Lung (tissue), 17 donors: ENCODE measurements at places on chromosomes 1 and 21. TPM values are rescaled to one million over a fixed set of nuclear protein-coding genes. Genes with fewer than 3 reads are reported as not detected.

- peak; percentile 86 for DNase-seq
Measured at GRCh38 chr1:155320661-155321617, at the start of gene RUSC1. TSS of gene RUSC1 (plus strand) at chr1:155320894. CDS start at chr1:155321774, 880 bp downstream.

DNA sequence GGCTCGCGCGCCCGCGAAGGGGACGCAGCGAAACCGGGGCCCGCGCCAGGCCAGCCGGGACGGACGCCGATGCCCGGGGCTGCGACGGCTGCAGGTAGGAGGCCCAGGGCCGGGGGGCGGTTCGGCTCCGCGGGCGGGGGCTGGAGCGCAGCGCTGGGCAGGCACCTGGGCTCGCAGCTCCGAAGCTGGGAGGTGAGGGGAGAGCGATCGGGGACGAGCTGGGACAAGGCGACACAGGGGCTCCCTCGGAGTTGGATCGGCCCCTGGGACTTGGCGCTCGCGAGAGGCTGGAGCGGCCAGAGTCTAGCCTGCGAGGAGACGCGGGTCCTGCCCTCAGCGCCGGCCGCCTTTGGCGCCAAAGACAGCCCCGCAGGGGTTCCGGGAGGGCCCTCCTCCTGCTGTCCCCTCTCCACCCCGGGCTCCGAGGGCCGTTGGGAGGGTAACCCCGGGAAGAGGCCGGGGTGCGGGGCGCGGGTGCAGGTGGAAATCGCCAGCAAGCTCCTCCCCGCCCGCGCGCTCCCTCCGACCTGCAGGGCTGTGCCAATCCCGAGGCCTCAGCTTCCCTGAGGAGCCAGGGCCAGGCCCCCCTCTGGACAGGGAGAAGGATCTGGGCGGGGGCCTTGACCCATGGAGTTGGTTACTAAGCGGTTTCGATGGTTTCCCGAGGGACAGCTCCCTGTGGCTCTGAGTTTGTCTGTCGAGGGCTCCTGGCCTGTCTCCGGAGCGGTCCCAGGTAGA is 401 bp downstream of the TP73 start:
- no peak for DNase-seq

- no peak for DNase-seq
Measured at GRCh38 chr1:228846952-228847351, 111.7 kb downstream of the RHOU start.

GRCh38 chr1:208173749-208174148 is 70.4 kb downstream of the PLXNA2 start:
- no peak for DNase-seq

- DNase-seq: no peak
Measured at GRCh38 chr1:246329900-246330299, 177.2 kb downstream of the SMYD3 start.

DNA sequence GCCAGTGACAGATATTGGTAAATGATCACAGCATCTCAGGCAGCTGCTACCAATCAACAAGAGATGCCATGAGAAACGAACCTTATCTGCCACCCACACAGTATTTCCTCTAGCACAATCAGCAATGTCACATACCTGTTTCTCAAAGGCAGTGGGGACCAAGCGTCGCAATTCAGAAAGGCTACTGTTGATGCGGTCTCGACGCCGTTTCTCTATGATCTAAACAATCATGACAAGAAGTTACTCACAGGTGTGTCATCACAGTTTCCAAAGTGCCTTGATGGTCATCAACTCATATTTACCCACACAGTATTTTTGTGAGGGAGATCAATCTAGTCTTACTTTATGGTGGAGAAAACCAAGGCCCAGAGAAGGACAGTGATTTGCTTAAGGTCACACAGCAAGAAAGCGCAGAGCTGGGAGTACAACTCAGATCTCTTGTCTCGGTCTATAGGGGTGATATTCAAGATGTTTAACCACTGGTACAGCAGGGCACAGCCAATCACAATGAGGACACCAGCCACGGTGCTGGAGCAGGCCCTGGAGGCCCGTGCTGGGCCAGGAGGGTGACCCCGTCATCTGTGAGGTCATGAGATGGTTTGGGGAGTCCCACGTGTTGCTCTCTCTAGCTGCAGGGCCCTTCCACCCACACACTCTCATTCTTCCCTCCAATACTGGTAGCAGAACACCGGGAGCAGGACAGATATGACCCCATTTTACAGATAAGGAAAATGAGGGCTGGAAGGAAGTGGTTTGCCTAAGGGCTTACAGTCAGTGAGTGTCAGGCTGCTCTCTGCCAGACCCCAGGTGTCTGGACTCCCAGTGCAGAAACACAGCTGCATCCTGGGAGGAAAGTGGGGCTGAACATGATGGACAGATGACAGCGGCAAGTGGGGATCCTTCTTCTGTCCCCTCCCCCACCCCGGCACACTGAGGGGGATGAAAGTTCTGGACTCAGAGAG is 7.8 kb downstream of the HEYL start:
- DNase-seq: no peak

GRCh38 chr1:209411491-209411929 is 172.0 kb upstream of the CAMK1G start:
- peak; percentile 32 for DNase-seq

DNA sequence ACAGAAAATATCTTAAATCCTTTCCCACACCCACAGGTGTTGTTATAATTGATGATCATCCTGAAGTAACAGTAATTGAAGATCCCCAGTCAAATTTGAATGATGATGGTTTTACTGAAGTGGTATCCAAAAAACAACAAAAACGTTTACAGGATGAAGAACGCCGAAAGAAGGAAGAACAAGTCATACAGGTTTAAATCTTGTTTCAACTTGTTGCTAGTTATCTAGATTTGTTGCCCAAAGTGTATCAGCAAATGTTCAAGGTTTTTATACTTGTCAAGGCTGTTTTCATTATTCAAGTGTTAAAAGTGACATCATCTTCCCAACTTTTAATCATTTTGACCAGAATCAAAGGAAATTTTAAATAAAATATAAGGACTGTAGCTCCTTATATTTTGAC is 64.7 kb downstream of the PRRC2C start:
- DNase-seq: no peak

DNA sequence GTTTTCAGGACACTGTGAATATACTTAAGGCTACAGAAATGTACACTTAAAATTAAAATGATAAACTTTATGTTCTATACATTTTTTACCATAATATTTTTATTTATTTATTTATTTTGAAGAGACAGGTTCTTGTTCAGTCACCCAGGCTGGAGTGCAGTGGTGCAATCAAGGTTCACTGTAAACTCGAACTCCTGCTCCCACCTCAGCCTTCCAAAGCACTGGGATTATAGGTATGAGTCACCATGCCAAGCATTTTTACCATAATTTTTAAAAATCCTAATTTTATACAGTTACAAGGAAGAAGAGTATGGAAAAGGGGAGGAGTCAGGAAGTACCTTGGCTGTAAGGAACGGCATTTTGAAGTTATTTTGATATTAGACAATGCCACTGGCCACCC is 23.6 kb upstream of the ANGPTL3 start:
- DNase-seq: no peak

- no peak for DNase-seq
Measured at GRCh38 chr1:9442986-9443385, 96.3 kb upstream of the SLC25A33 start.

GRCh38 chr1:225481738-225482137 is 53.9 kb upstream of the LBR start:
- no peak for DNase-seq

DNA sequence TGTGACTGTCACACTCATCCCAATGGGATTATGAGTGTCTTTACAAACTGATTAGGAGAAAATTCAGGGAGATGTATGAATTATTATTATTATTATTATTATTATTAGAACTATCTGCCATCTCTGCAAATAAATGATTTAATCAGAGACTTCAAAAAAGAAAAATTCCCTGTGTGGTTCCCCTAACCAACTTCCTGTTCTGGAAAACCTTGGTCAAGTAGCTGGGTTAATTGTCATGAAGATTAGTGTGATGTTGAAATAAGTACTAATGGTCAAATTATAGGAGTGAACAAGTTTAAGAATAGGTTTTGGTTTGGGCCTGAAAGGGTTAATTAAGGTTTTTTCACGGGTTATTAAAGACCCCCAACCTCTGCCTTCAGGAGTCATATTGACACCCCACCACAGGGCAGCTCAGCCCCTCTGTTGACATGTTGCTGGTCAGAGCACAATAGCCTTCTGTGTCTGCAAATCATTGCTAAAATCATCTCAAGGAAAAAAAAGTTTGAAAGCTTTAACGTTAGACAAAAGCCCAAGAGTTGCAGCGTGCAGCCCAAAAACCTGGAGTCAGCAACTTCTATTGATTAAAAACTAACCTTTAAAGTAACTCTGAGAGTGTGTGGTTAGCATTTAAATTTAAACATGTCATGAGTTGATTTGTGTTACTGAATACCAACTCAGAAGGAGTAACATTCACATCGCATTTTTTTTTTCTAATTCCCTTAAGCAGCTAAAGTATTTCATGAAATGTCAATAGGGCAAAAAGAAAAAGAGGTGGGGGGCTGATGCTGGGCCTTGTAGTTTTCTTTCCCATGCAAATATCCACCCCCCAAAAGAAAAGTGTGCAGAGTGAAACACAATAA is 272.5 kb downstream of the TM2D1 start:
- peak; percentile 54 for DNase-seq

DNA sequence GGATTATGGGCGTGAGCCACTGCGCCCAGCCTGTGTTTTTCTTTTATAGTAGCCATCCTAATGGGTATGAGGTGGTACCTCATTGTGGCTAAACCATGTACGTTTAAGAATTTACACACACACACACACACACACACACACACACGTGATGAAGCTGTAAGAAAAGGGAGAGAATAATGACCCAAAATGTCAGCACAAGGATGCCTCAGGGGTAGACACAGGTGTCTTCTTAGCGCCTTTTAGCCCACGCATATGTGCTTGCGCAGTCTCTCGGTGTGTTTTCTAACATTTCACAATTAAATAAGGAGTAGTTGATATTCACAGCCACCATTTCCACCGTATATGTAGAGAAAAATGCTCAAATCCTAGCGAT is 782 bp upstream of the PFKL start:
- DNase-seq: peak; percentile 37

DNA sequence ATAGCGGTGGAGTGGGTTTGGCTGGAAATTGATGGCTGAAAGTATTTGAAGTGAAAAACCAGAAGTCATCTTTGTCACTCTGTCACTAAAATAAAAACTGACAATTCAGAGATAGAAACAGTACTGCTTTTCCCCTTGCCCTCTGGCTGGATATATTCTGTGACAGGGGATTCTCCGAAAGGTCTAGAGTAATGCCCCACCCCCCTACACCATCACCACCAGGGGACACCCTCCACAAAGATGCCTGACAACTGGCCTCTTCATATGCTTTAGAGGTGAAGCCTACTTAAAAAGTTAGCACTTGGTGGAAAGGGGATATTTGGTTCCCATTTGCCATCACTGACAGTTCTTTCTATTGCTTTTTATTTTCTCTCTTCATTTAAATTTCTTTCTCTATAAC is 73.5 kb downstream of the SGIP1 start:
- DNase-seq: no peak

GRCh38 chr1:38270849-38271633 is 224.4 kb upstream of the POU3F1 start:
- DNase-seq: peak; percentile 69

- no peak for DNase-seq
Measured at GRCh38 chr1:36542962-36543515, 60.3 kb upstream of the CSF3R start.

GRCh38 chr1:20597650-20598049 is 8.8 kb downstream of the CDA start:
- no peak for DNase-seq

DNA sequence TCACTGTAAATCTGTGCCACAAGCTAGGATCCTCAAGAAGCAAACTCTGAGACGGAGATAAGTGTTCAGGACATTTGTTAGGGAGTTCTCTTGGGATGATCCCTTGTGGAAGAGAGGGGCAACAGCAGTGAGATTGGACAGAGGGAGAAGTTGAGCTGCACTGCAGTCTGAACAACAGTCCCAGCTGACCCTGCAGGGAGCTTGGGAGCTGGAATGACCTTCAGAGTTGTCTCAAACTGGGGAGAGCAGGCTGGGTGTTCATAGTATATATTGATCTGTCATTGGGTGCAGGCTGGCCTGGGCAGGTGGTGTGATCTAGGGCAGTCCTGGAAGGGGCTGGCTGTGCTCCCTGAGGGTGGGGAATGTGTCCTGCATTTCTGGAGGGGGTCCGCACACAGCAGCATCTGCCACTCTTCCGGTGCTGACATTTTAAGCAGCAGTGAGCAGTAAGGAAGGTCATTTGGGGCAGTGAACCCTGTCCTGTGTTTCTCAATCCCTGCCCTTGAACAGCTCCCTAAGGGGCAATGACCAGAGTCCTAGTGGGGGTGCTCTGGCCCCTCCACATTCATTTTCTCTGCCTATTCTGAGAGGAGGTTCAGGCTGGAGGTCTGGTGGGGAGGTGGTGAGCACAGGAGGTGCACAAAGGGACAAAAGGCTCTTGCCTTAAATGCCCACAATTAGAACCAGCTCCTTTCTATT is 90.2 kb upstream of the PPM1J start:
- no peak for DNase-seq

GRCh38 chr1:197181982-197182381 is 35.5 kb upstream of the ASPM start:
- no peak for DNase-seq

GRCh38 chr1:2186901-2187300 is 7.7 kb downstream of the FAAP20 start:
- no peak for DNase-seq

- peak; percentile 24 for DNase-seq
Measured at GRCh38 chr1:193462629-193463320, 276.4 kb upstream of the B3GALT2 start.

DNA sequence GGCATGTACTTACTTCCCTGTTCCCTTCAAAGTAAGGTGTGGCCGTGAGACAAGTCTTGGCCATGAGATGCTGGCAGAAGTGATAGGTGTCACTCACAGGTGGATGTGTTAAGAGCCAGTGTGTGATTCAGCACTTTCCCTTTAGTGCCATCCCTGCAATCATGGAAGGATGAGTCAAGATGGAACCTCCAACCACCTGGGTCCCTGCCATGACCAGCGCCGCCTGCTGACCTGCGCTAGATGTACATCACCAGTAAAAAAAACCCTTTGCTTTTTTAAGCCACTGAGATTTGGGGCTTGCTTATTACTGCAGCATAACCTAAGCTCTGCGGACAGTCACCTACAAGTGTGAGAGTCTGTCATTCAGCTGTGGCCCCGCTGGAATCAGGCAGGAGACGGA is 71.7 kb downstream of the TOMM20 start:
- no peak for DNase-seq

- DNase-seq: peak; percentile 39
Measured at GRCh38 chr1:91575909-91576519, 75.4 kb downstream of the CDC7 start.

GRCh38 chr1:218673170-218673569 is 328.0 kb downstream of the TGFB2 start:
- no peak for DNase-seq

FAM3B gene
- total RNA-seq: 6.7 TPM

TMEM82 gene
- not detected for total RNA-seq

C8B gene
- 1.9 TPM for total RNA-seq

GBP7 gene
- total RNA-seq: not detected

CRP gene
- total RNA-seq: 0.71 TPM

UBL4B gene
- total RNA-seq: not detected

ELF3 gene
- total RNA-seq: 150 TPM

CASP9 gene
- total RNA-seq: 16.6 TPM

FCGR2B gene
- 6.8 TPM for total RNA-seq

PGLYRP3 gene
- total RNA-seq: not detected

FCMR gene
- 8.5 TPM for total RNA-seq

HTR6 gene
- total RNA-seq: not detected

GNAT2 gene
- not detected for total RNA-seq

HJV gene
- total RNA-seq: not detected

TDRD10 gene
- total RNA-seq: 1.9 TPM

FMOD gene
- total RNA-seq: 46.3 TPM

HSD11B1 gene
- 39.5 TPM for total RNA-seq
